ENCODE measurements at places on chromosomes 7 and 10.

GRCh38 chr10:89206402-89207180 lies 526 bp downstream of the CH25H start:
- DNase-seq: no peak

- DNase-seq: no peak
Observed at GRCh38 chr10:125849448-125849847, 26.1 kb downstream of the BCCIP start.

- DNase-seq: no peak
Observed at GRCh38 chr7:107043921-107044346, 571 bp upstream of the PRKAR2B start.

DNA sequence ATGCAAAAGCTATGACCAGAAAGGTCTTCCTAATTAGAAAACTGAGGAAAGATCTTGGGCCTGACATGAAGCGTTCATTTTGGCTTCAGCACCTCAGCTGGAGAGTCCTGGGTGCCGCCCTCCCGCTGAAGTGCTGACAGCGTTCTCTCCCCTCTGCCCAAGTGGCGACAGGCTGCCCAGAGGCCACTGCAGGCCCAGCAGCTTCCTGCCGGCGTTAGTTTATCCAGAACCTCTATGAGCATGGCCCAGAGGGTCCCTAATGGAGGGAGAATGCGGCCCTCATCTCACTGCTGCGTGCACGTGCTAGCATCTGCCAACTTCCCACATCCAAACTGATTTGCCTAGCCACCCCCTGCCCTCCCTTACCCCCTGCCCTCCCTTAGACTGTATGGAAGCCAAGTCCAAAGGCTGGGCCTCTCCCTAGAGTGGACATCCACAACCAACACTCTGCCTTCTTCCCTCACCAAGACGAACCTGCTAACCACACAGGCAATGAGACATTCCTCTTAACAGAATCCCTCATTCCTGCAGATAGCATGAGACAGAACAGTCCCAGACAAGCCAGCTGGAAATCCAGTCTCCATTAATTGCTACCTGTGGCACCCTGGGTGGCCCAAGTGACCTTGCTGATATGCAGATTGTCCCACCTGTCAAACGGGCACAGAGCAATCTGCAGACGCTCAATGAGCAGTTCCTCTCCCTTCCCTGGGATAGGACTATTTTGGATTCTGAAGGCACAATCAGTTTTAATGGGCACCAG lies 108.4 kb downstream of the C10orf90 start:
- peak; percentile 53 for DNase-seq

GRCh38 chr10:13943735-13944398 lies 357.1 kb downstream of the PRPF18 start:
- DNase-seq: no peak

- no peak for DNase-seq
Observed at GRCh38 chr7:37448011-37448635, 541 bp downstream of the ELMO1 start.

DNA sequence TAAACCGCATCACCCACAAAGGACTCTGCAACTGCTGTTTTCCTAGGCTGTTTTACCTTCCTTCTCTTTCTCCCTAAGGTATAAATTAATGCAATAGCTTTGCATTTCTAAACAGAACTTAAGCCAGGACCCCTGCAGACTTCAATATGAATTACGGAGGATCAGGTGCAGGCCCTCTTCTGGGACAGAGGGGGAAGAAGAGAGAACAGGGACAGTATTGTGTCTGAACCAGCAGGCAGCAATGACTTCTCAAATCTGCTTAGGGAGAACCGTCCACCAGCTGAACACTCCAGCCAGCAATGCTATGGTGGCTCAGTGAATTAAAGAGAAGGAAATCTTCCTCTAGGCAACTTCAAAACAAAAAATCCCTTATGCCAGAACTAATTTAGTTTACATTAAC lies 35.7 kb downstream of the POLR3A start:
- DNase-seq: no peak

- no peak for DNase-seq
Observed at GRCh38 chr7:2100278-2101208, 132.2 kb downstream of the MAD1L1 start.

DNA sequence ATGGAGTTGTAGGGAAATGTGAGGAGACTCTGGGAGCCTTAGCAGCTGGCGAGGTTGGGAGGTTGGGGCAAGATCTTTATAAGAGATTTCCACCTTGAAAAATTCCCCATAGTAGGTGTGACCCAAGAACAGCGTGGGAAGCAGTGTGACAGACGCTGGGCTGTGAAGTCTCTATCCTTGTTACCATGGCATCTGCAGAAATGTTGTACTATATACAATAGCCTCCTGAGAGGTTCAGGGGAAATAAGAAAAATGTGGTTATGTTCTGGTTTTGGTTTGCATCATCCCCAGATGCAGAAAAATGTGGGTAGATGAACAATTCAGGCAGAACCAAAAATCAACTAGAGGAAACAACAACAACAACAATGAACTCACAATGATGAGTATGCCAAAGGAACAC lies 498.6 kb downstream of the SH2D4B start:
- DNase-seq: no peak

DNA sequence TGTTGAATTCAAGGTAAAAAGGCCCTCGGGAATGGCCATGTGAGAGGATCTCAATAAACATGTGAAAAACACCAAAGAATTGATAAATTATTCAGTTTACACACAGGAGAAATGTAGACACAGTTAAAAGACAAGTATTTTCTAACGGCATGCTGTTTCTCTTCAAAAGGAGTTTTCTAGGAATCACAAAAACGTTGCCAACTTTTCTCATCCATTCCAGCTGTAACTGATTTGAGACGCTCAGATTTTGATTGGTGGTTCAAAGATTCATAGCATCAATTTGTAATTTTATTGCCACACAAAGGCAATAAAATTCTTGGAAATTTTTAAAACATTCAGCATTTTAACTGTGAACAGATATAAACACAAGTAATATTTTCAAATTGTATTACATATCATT lies 384.9 kb upstream of the PFKP start:
- DNase-seq: no peak

DNA sequence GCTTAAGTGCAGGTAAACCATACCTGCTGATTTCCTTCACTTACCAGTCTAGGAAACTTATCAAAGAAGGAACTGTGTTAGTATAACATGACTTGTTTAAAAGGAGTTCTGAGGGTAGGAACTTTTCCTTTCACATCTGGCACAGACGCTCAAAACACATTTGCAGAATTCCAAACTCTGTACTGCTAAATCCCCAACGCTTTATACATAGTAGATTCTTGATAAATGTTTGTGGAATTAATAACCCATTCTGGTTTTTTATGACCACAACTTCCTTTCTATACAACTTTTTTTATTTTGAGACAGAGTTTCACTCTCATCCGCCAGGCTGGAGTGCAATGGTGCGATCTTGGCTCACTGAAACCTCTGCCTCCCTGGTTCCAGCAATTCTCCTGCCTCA lies 7.7 kb upstream of the TRUB1 start:
- no peak for DNase-seq

GRCh38 chr10:96833220-96834001 lies 1.3 kb downstream of the LCOR start:
- peak; percentile 53 for DNase-seq

- no peak for DNase-seq
Observed at GRCh38 chr7:140084972-140085371, 22.2 kb upstream of the PARP12 start.

DNA sequence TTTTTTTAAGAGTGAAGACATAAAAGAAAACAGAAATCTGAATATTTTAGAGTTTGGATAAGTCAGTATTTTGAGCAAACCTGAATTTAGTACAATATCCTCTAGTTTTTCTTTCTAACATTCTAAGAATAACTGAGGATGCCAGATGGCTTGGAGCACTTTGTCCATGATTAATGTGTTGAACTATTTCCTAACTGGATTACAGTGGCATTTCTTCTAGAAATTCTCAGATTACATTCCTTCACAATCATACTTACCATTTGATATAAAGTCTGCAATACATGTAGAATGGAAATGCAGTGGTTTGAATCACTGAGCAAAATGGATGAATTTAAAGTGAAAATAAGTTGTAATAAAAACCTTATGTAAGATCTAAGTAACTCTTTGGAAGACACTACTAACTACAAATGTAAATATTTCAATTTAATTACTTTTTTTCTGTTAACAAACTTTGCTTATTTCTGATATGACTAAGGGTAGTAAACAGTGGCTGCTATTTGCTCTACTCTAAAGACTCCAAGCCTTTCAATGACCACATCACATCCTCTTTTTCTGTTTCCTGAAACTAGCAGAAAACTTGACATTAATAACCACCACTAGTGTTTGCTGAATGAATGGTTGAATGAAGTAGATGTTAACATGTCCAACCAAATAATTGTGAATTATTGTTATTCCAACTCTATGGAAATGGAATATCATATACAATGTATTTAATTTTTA lies 102.8 kb downstream of the PRKG1 start:
- DNase-seq: no peak

- DNase-seq: no peak
Observed at GRCh38 chr7:18901351-18901750, 216.1 kb downstream of the TWIST1 start.

DNA sequence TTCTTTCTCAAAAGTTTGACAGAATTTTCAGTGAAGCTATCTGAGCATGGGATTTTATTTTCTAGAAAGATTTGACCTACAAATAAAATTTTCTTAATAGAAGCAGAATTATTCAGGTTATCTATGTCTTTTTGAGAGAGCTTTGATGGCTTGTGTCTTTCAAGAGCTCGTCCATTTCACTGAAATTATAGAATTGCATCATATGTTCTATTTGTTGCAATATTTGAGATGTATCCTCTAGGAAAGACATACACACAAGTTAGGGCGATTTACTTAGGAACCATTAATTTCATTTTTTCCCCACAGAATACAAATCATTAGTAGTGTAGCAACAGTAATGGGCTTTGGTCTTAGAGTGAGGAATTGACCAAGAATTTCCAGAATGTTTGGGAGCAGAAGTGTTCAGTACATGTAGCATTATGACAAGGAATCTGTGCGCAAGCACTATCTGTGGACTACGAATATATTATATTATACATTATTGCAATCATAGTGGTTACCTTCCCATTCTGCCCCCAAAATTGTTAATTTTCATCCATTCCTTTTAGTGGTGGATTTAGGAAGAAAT lies 12.8 kb upstream of the COL17A1 start:
- no peak for DNase-seq

Data from NCI-H146 (cell line).